ENCODE measurements at places on chromosomes 6 and 20.

GRCh38 chr6:147201885-147202515, 2.2 kb upstream of the STXBP5 start:
- DNase-seq, result no peak

GRCh38 chr20:50259705-50260478, 69.3 kb downstream of the CEBPB start:
- no peak for DNase-seq

GRCh38 chr6:45049188-45049843, 278.8 kb upstream of the RUNX2 start:
- no peak for DNase-seq

GRCh38 chr6:163496205-163496604, 81.7 kb downstream of the QKI start:
- no peak for DNase-seq

DNA sequence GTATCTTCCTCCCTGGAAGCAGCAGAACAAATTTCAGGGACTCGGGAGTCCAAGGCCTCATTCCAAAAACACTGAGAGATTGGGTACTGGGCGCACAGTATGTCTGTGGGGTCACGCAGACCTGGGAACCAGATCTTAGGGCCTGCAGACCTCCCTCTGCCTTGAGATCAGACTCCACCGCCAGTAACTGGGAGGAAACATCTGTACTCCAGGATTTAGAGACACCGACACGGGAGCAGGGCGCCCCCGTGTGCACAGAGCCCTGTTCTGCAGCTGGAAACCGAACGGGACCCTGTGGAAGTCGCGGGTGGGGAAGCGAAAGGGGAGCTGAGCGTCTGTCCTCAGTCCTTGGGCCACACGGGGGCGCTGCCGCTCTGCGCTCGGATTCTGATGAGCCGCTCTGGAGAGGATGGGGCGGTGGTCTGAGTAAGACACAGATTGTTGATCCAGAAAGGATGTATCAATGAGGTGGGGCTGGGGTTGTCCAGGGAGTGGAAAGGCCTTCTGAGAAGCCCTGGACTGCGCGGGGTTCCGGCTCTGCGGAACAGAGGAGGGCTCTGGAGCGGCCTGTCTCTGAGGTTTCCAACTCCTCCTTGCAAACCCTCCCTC, 35.7 kb upstream of the HLA-E start:
- peak; percentile 69 for DNase-seq

DNA sequence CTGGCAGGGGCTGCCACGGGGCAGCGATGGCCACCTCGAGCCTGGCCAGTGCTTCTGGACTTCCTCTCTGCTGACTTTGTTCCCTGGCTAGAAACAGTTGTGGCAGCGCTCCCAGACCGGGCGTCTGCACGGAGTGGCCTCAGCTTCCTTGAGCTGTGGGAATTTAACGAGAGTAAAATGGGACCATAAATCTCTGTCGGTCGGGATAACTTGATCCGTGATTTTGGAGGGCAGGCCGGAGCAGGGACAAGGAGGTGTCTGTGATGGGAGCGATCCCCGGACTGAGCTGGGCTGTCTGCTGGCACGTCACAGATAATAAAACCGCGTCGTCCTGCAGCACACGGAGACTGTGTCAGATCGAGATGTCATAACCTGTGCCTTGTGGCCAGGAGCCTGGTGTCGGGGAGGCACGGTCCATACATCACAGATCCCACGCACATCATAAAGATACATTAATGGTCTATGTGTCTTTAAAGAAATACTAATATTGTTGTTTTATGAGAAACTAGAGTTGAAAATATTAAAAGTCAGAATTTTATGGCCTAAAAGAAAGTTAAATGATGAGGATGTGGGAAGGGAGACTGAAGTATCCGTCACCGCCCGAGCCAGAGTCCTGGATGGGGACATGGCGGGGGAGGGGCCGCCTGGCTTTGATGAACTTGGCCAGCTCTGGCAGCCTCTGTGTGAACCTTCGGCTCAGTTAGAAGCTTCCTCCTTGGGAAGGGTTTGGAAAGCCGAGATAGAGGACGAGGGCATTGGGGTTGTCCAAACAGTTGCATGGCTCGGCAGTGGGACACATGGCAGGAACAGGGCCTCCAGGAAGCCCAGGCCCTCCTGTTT, 6.5 kb upstream of the RBBP8NL start:
- no peak for DNase-seq

- no peak for DNase-seq
Observed at GRCh38 chr20:31681769-31682168, 40.9 kb downstream of the BCL2L1 start.

GRCh38 chr6:129711271-129711631, 1.3 kb upstream of the ARHGAP18 start:
- DNase-seq, result no peak

DNA sequence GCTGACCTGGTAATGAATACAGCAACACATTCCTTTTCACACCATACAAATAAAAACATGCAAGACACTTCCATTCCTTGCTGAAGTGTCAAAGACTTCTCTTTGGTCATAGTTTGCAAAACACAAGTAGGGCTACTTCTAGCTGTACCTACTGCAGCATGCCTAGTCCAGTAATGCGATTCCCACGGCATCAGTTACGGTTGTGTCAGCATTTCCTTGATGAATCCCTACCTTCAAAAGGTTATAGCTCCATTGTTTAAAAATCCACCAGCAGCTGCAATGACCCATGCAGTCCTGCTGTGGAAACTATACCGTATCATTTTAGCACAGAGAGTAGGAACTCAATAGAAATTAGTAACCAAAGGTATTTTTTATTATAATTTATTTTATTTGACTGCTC, 1371.5 kb downstream of the EPHA7 start:
- no peak for DNase-seq

DNA sequence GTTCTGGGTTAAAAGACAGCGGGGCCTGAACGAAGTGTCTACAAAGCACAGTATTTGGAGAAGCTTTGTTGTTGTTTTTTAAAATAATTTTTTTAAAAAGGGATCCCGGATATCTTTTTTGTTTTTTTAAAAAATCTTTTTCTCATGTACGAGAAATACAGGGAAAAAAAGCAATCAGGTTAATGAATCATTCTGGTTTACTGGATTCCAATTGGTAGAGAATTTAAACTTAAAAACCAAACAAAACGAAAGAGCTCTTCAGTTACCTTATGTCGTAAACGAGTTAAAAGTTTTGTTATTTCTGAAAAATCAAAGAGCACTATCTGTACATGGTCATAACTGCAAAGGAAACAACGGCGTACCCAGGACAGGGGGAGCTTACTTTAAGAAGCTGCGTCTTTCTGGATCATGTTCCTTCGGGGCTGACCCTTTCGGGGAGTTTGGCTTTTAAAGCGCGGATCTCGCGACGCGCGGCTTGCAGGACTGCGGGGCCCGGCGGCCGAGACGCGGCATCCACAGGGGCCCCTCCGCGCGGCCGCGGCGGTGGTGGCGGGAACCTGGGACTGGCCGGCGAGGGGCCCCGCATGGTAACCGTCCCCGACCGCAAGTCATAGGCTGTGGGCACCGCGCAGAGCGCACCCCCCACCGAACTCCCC, 927 bp downstream of the IL20RA start:
- no peak for DNase-seq

- no peak for DNase-seq
Observed at GRCh38 chr6:112004201-112005012, 49.5 kb upstream of the CCN6 start.

GRCh38 chr6:4568138-4568537, 208.1 kb upstream of the CDYL start:
- DNase-seq, result no peak

DNA sequence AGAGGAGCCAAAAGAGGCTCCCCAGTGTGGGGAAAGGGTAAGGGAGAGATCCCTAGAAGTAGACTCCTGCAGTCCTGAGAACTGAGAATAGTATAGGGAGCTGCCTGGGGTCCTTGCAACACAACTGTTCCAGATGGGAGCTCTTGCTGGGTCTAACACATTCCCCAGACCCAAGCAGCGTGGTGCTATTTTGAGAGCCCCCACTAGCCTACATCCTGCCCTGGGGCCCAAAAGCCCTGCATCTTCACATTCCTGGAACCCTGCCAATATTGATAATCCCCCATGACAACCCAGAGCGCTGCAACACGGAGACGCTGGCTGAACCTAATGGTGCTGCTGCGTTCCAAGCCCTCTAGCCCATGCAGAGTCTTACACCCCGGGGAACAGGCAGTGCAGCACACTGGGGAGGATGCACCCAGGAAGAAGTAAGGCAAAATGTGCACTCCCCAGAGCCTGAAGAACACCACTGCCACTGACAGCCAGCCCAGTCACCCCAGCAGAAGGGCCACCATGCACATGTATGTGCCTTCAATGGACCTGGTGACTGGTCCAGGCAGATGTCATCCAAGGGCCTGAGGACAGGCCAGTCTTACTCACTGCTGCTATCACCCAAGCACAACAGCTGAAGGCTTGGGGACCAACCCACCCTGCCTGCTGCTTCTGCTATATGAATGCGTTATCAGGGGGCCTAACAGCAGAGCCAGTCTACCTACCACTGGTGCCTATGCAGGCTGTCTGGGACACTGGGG, 7.0 kb upstream of the RNF217 start:
- no peak for DNase-seq

GRCh38 chr6:170165085-170165470, 125.8 kb downstream of the DLL1 start:
- peak; percentile 41 for DNase-seq

DNA sequence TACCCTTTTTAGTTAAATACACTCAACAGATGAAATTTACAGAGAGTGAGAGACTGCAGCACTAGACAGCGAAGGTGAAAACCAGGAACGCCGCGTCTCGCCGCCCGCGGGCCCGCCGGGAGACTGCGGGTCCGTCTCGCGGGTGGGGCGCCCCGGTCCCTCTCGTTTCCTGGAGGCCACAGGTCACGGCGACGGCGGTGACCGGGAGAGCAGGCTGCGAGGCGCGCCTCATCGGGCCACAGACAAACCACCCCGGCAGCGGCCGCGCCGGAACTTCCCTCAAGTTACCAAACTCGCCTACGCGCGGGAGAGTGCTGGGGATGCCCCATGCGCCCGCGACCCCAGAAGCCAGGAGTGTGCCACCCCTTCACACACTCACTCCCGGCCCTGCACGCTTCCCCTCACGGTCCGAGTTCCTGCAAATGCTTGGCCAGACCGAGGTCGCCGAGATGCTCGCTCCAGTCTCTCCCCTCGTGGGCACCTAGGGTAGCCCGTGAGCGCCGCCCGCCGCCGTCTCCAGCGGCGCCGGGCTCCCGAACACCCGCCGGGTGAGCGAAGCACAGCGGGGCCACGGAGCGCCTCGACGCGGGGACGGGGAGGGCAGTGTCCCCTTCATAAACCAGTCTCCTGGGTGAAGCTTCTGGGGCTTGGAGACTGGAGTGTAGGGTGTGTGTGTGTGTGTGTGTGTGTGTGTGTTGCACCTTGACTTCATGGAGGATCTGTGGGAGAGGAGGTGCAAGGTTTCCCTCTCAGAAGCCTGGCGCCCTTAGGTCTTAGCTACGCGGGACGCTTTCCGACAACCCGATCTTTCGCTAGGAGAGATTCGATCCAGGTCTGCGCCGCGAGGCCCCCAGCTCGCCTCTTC, 1.4 kb downstream of the BACH2 start:
- peak; percentile 57 for DNase-seq

DNA sequence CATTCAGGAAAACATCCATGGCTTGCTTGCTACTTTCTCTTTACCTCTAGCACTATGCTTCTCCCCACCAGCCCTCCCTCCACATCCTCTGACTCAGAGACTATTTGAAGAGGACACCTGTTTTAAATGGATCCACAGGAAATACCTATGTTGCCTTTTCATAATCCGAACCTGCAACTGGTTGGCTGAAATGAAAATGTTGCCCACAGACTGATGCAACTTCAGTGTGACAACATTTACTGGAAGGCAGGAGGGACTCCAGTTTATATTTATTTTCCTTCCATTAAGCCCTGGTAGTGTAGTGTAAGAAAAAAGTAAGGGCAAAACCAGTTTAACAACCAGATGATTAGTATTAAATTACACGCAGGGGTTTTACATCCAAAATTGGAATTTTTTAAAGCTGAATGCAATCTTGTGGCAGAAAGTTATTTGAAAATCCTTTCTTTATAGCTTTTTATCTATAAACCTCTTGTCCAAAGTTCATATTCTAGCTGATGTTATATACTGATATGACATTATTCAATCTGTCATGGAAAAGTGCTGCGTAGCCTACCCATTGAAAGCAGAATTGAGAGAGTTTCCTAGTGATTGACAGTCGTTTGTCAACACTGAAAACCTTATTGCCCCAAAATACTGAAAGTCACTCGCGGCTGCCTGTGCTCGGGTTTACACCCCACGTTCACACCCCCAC, 881 bp upstream of the AIG1 start:
- no peak for DNase-seq

GRCh38 chr6:112061605-112062004, 7.7 kb downstream of the CCN6 start:
- DNase-seq, result no peak

- DNase-seq, result no peak
Observed at GRCh38 chr6:55897346-55897745, 22.0 kb upstream of the BMP5 start.

- DNase-seq, result no peak
Observed at GRCh38 chr6:107757910-107758309, 66.2 kb downstream of the SCML4 start.

DNA sequence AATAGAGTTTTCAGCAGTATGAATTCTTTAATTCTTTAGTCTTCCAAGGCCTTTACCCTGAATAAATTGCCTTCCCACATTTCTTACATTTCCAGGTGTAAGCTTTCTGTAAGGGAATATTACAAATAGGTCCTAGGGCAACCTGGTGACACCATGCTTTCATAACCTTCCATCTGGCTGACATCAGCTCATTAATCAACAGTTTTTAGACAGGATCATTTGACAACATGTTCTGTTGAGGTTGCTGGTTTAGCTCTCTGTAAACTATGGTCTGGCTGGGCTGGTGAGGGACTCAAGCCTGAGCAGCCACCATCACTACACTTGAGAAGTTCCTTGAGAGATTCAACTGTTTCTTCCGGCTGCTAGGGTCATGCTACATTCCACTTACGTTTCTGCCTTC, 19.2 kb downstream of the FAM229B start:
- no peak for DNase-seq

- no peak for DNase-seq
Observed at GRCh38 chr6:28974505-28974904, 30.6 kb downstream of the ZNF311 start.

GRCh38 chr20:19327401-19327800, 115.0 kb downstream of the SLC24A3 start:
- DNase-seq, result no peak

DNA sequence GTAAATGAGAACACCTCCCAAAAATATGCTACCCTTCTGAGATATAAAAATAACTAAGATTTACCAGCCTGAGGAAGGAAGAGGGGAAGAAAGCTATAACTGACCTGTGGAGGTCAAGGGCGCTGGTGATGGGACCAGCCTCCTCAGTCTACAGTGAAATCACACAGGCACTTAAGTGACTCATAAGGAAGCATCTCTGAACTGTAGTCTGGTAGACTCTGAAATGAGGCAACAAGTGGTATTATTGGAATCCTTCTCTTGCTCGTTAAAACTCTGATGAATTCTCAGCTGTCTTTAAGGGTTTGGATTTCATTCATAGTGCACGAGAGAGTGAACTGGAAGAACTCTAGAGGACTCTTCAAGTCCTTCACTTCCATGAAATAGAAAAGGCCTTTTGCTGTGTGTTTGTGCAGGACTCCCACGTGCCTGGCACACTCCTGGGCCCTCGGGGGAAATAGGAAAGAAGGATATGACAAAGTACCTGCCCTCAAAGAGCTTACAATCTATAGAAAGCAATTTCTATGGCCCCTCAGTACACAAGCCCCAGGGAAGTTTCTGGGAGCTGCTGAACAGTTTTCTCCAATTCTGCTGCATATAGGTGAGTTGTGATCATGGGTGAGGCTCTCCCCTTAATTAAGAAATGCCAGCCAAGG, 231.8 kb upstream of the RREB1 start:
- DNase-seq, result no peak

GRCh38 chr20:38392356-38392755, 42.8 kb downstream of the SNHG17 start:
- DNase-seq, result no peak

- peak; percentile 83 for DNase-seq
Observed at GRCh38 chr6:42043787-42044475, 6.4 kb upstream of the TAF8 start.

All from dorsolateral prefrontal cortex (tissue), 122 donors.